OCI-M1 (cell line): ENCODE measurements at places on chromosomes 13 and 19.

DNA sequence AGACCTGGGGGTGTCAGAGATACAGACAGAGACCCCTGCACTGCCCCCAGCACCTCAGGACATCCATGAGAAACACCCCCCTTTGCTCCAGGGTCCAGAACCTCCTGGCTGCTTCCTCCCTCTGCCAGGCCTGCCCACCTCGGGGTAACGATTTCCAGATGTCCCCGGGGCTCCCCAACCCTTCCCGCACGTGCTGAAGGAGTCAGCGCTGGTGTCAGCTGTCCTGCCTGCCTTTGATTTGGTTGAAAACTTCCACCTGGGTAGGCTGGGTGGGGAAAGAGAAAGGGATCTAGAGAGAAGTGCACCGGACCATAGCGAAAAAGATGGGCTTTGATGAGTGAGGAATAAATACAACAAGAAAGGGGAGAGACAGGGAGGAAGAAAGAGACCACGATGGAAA lies 1.5 kb upstream of the CGB7 start:
- no peak for DNase-seq

DNA sequence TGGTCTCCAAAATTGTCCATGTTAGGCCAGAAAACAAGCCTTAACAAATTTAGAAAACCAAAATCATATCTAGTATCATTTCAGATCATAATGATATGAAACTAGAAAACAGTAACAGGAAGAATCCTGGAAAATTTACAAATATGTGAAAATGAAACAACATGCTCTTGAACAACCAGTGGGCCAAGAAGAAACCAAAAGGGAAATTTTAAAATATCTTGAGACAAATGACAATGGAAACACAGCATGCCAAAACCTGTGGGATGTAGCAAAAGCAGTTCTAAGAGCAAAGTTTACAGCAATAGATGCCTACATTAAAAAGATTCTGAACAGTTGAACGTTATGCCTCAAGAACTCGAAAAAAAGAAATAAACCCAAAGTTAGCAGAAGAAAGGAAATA lies 32.6 kb downstream of the VWA8 start:
- peak; percentile 31 for DNase-seq

DNA sequence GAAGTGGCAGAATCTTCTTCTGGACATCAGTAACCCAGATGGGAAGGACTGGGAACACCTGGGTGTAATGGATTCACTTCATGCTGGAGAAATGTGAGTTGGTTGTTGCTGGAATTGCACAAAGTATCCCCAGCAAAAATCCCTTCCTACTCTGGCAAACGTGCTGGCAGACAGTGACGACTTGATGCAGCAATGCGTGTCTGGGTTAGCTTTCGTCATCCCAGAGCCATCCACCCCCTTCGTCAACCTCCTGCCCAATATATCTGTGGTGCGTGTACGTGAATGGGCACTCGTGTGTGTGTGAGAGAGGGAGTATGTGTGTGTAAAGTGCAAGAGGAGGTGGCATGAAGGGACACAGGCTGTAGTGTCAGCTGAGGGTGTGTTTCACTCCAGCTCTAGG lies 70.9 kb downstream of the TM9SF2 start:
- no peak for DNase-seq

DNA sequence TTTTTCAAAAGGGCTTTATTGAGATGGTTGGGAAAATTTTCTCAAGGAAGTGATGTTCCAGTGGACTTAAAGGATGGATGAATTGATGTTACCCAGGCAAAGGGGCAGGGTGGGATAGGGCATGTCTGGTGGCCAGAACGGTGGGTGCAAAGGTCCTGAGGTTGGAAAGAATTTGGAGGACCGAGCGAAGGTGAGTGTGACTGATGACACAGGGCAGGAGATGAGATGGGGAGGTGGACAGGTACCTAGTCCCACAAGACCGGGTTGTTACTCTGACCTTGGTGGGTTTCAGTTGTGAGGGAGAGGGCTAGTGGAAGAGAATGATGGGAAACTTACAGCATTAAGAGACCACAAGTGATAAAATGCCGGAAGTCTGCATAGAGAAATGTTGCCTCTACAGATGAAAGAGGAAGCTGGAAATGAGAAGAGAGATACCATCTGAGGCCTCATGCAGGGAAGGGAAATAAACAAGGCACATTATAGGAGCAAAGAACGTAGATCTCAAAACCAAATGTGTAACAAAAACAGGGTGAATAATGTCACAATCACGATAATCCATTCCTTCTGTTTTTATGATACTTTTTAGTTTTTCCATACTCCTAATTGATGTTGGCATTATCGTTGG lies 4.5 kb downstream of the ADGRE1 start:
- peak; percentile 85 for DNase-seq

DNA sequence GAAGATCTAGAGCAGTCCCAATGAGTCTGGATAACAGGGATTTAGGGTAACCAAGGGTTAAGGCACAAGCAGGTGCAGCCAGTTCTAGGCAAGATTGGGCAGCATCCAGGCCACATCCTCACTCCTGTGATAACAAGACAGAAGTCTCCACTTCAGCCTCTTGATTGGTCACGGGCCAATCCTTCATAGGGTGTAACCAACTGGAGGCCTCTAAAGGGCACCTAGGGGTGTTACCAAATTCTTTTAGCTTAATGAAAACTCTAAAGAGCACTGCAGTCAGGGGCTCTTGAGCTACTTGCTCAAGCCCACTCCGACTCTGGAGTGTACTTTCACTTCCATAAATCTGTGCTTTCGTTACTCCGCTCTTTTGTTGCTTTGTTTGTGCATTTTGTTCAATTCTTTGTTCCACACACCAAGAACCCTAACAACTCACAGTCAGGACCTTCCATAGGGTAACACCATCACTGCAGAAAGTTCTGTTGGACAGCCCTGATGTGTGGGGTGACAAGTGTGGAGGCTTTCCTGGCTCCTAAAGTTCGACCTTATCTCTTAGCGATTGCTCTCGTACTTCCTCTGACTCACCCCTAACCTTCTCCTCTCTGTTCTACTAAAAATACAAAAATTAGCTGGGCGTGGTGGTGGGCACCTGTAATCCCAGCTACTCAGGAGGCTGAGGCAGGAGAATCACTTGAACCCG lies 36.1 kb downstream of the ZSWIM9 start:
- peak; percentile 21 for DNase-seq

- peak; percentile 32 for DNase-seq
Observed at GRCh38 chr19:679418-680286, 3.5 kb downstream of the FSTL3 start.

DNA sequence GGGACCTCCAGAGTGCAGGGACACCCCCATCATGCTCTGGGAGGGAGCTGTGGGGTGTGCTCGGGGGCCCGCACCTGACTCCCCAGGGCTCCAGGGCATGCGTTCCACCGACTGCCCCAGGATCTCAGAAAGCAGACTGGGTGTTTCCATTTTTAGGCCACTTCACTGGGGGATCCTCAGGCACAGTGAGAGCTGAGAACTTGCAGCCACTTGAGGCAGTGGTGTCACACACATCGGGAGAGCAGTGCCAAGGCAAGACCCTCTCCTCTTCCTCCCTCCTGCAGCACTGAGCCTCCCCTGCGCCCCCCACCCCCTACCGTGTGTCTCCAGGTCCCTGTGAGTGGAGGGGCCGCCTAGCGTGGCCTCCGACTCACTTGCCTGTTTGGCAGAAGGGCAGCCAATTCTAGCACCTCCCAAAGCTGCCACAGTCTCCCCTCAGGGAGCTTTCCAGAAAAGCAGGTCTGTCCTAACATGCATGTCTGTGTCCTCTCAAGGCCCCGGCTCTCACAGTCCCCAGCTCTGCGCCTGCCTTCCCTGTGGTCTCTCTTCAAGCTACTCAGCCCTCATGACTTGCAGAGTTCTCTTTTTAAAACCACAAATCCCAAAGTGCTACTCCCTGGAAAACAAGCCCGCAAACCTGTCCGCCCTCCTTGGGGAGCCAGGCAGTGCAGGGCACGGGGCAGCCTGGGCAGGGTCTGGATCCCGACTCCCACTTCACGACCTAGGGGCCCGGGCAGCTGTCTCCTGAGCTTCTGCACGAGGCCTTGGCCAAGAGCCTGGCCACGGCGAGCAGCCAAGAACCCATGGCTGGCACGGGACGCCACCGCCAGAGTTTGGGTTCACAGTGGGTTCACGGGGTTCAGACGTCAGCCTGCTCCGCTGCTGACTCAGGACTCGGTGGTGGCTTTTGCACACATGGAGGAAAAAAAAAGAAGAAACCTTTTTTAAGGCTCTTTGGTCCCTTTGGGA lies 94.1 kb downstream of the STK24 start:
- no peak for DNase-seq

- DNase-seq: no peak
Observed at GRCh38 chr13:40585911-40586471, 80.5 kb downstream of the FOXO1 start.

DNA sequence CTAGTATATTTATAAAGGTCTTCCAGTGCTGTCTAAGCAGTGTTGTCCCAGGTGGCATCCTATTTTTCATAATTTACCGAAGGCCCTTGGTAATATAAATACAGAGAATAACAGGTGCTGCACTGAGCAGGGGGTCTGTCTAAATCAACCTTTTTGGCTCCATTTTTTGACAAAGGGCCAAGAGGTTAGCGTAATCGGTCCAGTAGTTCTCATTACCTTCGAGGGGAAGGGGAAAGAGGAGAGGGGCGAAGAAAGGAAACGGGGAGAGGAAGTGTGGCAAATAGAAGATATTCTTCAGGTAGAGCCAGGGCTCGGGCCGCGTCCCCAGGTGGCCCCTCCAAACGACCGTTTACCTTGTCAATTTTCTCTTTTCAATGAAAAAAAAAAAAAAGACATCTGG lies 749 bp upstream of the PAN3 start:
- no peak for DNase-seq

GRCh38 chr19:33419788-33420130 lies 46.2 kb downstream of the CEBPG start:
- no peak for DNase-seq

DNA sequence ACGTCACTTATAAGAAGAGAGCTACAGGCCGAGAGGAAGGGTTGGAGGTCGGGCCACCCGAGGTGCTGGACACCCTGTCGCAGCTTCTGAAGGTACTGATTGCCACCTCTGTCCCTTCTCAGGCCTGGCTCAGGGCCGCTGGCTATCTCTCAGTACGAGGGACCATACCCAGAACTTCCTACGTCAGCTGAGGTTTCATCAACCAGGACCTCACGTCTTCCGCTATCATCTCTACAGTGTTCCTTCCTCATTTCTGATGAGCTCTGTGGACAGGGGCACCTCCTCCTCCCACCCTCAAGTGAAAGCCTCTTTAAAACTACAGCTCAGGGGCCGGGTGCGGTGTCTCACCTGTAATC lies 58.2 kb upstream of the USE1 start:
- DNase-seq: no peak

GRCh38 chr19:47658431-47659348 lies 49.8 kb downstream of the BICRA start:
- DNase-seq: no peak

DNA sequence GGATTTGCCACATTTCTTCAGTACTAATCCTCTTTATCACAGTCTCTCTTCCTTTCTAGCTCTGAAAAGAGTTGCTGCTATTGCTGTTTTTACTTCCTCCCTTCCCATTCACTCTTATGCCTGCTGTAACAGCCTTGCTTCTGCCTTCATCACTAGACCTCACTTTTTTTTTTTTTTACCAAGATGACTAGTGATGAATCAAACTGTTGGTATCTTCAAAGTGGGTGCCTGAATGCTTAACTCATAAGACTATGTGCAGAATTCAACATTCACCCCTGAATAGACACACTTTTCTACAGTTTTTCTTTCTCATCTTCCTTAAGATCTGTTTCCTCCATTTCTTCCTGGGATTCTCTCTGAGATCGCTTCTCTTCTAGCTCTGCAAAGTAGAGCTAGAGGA lies 217.2 kb upstream of the HTR2A start:
- no peak for DNase-seq

DNA sequence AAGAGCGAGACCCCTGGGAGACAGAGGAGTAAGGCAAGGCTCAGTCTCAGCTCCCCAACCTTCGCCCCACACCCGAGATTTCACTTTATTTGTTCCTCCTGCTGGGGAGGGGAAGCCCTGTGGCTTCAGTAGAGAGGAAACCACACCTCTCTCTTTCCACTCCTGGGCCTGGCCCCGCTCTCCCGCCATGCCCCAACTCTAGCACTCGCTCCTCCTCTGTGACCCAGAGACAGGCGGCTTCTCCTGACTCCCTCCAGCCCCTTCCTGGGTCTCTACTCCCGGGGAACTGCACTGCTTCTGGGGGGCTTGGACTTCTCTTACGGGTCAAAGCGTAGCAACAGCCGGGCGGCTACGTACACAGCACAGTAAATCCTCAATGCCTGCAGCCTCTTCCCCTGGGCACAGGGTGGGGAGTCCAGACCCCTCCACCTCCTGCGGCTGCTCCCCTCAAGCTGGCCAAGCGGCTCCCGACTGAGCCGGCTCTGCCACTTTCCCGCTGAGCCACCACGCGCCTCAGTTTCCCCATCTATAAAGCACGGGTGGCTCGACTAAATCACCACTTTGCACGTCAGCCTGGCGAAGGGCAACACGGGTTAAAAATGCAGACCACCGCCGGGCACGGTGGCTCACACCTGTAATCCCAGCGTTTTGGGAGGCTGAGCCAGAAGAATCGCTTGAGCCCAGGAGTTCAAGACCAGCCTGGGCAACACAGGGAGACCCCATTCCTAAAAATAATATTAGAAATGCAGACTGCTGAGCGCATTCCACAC lies 1.4 kb downstream of the RNF126 start:
- peak; percentile 16 for DNase-seq

DNA sequence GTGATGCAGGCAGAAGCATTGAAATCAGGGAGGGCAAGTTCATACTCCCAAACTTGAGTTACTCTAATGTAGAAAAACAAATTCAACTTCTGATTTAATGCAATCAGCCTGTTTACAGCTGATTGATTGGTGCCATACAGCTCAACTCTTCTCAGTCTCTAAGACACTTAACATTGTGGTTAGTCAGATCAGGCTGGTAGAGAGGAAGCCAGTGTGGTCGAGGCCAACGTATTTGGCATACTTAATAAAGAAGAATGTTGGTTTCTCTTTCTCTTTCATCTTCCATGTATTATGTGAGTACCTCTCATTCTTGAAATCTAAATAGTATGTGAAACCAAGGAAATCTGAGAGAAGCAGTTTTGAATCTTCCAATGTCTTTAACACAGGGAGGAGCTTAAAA lies 255.0 kb upstream of the SLITRK1 start:
- peak; percentile 90 for DNase-seq

DNA sequence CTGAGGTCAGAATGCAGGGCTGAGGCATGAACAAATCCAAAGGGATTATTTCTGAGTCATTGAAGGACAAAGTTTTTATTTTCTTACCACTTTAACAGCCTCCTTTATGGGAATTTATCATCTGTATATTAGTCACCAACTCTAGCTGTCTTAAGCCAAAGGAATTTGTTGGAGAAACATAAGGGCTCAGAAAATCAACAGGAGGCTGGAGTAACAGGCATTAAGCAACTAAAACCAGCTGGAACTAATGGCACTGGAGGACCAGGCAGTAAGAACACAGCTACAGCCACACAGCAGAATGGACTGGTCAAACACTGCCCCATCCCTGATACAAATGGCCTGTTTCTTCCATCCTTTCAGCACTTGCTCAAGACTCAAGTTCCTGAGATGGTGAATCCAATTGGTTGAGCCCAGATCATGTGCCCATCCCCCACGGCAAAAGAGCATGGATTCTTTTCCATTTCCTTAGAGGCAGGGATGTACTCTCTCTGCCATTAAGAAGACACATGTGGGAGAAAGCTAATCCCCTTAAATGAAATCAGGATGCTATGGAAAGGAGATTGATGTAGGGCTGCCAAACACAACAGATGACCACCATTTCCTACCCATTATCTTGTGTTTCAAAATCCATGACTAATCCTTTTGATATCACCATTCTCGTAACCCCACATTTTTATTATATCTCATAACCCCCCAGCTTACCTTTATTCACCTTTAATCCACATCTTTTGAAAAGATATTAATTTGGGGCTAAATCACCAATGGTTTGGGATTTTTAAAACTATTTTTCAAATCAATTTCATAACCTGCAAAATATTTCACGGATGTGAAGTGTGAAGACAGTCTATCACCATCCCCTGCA lies 157.0 kb upstream of the FNDC3A start:
- no peak for DNase-seq
